SHP77 (cell line): ENCODE measurements at places on chromosomes 6 and 20.

GRCh38 chr6:128238225-128238624, 282.2 kb downstream of the PTPRK start:
- no peak for DNase-seq

- DNase-seq, result no peak
Measured at GRCh38 chr6:138806889-138807288, 11.0 kb downstream of the ECT2L start.

DNA sequence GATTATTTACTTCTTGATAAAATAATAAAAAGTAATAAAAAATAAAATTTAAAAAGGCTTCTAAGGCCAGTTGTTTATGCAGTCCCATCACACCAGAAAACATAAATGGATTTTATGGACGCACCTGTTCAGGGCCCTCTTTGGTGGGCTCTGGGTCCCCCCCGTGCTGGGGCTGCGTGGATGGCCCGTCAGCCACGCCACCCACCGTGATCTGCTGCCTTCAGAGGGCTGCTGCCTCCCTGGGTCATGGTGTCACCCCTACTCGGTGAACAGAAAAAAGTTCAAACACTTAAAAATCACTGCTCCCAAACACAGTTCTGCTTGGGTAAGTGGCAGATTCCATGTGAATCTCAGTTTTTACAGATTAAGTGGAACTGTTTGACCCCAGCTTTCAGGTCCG, 447.6 kb upstream of the AGPAT4 start:
- DNase-seq, result no peak

DNA sequence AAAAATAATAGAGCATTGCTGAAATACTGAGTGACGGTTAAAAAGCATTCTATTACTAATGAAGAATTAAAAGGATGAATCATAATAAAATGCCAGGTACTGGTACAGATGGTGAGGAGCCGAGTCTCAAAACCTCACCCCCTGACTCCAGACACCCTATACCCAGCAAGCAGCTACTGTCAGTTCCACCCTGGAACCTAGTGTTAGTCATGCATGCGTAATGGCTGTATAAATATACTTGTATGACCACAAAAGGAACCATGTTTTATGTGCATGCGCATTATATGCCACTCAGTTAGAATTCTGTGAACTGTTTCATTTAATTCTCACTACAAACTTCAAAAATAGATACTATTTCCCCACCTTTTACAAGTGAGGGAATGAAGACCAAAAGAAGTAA, 568.7 kb upstream of the RNF217 start:
- DNase-seq, result no peak

DNA sequence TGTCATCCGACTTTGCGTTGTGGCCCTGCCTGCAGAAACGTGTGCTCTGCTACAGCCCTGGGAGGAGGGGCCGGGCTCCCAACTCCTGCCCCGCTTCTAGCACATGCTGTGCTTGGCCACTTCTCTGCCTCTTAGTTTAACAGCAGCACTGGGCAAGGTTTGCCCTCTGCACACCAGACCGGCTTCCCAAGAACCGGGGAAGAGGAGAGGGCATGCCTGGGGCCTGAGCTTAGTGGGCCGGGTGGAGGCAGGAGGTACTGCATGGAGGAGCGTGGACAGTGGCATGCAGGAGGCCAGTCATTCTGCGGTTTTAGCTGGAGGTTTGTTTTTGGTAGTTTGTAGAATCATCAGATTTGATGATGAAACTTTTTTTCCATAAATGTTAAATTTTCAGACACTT, 45.5 kb downstream of the CEP43 start:
- no peak for DNase-seq

- no peak for DNase-seq
Measured at GRCh38 chr6:81547149-81547548, 205.3 kb downstream of the TENT5A start.

DNA sequence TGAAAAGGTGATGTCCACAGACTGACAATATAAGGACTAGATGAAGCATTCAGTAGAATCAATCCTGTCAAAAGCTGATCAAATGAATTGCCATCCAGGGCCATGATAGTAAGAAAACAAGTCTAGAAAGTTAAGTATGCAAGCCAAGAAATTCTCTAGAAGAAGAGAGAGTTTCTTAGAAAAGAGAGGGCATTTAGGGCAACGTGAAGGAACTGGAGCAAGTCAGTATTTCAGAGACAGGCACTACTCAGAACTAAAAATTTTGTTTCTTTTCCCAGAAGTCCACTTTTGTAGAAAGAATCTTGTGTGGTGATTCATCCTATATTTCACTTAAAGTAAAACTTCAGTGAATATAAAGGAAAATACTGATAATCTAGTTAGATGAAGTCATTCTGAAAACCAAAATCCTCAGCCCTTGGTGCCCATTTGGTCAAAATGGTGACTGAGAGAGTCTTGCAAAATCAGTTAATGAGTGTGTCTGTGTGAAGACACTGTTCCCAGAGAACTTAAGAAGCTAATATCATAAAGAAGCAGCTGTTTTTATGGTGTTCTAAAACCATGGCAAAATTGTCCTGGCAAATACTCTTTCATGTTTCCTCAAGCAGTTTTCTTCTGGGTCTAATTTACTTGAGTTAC, 82.2 kb downstream of the COL19A1 start:
- no peak for DNase-seq

DNA sequence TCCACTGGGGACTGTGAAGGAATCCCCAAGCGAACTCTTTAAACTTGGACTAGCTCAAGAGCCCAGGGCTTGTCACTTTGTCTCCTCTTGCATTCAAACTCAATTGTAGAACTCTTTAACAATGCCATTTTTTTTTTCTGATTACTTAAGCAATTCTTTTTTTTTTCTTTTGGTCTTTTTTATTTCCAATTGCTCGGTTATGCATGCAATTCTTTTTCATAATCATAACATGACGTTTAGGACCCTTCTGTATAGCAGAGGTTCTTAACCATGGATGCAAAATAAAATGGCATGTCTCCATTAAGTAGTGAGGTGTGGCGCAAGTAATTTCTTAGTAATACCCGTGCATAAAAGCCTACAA, 466 bp upstream of the BFSP1 start:
- DNase-seq, result no peak

GRCh38 chr6:15259766-15260098, 13.9 kb downstream of the JARID2 start:
- no peak for DNase-seq

GRCh38 chr6:148760258-148760534, 13.4 kb downstream of the UST start:
- DNase-seq, result no peak

- no peak for DNase-seq
Measured at GRCh38 chr6:26474439-26474881, 16.7 kb downstream of the BTN2A1 start.

DNA sequence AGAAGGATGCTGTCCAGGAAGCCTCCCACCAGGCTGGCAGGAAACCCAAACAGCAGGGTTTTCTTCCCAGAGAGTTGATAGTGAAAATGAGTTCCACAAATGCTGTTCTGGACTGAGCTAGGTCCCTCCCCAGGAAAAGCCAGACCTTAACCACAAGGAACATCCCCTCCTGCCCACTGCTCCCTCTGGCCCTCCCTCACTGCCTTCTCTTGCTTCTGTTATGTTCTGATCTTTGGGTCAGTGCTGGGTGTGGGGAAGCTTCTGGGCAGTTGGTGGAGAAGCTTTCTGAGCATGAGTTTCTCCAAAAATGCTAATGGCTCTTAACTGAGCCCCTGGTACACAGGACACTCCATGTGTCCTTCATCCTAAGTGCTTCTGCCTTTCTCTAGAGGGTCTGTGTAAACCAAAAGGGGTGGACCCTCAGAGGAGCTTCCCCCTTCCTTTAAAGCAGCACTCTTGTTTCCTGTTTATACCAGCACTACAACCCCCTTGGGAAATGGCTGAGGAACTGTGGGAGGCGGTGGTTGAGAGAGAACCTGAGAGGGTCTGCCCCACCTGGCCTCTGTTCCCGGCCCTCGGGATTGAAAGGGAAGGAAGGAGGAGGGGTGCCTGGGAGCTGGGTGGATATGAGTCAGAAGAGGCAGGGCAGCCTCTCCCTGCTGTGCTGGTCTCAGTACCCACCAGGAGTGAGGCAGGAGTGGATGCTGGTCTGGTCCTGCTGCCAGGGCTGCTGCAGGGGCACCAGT, 42.0 kb downstream of the CDS2 start:
- no peak for DNase-seq

DNA sequence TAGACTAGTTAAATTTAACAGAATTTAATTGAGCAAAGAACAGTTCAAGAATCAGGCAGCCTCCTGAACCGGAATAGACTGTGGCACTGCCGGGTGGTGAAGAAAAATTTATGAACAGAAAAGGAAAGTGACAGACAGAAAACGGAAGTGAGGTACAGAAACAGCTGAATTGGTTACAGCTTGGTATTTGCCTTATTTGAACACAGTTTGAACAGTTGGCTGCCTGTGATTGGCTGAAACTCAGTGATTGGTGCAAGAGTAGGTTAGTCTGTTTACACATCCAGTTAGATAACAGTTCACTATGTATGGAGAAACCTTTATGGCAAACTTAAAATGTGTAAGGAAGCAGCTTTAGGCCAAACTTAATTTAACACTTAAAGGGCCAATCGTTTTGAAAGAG, 116.0 kb upstream of the CITED2 start:
- DNase-seq, result no peak

GRCh38 chr20:32470025-32470861, 112.1 kb downstream of the ASXL1 start:
- DNase-seq, result peak; percentile 19

- DNase-seq, result no peak
Measured at GRCh38 chr6:8337147-8337546, 98.2 kb downstream of the SLC35B3 start.

DNA sequence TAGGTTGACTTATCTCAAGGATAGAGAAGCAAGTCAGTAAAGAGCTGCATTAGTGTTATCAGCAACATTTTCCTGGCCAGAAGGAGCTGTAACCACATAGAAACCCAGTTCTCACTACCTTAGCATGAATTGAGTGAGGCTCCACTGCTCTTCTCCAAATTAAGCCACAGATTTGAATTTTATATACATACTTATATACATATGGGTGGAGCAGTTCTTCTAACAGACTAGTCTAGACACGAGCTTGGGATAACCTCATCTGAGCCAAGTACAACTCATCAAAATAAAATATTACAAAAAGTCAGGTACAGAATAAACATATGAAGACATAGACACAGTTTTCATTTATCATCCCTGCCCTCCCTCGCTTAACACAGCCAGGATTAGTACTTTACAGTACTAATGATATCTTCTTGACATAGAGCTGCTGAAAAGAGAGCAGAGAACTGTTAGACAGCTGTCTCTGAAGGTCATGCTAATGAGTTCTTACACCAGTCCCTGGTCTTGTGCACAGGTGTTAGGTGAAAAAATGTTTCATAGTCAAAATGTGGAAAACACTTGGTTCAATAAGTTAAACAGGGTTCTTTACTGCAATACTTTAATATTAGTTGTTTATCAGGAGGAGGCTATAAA, 147.4 kb upstream of the HTR1E start:
- no peak for DNase-seq

GRCh38 chr20:36653456-36653855, 7.5 kb upstream of the SLA2 start:
- no peak for DNase-seq

- no peak for DNase-seq
Measured at GRCh38 chr20:49497398-49497669, 14.9 kb upstream of the KCNB1 start.

- peak; percentile 68 for DNase-seq
Measured at GRCh38 chr6:66226109-66226508, 519.1 kb upstream of the EYS start.

DNA sequence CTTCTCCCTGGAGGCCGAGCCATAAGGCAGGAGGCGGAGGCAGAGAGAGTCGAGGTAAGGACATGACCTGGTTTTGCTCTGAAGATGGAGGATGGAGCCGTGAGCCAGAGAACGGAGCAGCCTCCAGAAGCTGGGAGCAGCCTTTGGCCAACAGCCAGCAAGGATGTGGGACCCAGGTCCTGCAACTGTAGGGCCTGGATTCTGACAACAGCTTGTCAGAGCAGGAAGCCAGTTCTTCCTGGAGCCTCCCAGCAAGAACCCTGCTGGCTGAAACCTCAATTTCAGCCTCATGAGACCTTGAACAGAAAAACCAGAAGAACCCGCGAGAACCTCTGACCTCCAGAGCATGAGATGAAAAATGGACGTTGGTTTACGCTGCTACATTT, 13.4 kb upstream of the MRGBP start:
- DNase-seq, result no peak

GRCh38 chr6:99521633-99522151, 6.5 kb upstream of the USP45 start:
- DNase-seq, result no peak

DNA sequence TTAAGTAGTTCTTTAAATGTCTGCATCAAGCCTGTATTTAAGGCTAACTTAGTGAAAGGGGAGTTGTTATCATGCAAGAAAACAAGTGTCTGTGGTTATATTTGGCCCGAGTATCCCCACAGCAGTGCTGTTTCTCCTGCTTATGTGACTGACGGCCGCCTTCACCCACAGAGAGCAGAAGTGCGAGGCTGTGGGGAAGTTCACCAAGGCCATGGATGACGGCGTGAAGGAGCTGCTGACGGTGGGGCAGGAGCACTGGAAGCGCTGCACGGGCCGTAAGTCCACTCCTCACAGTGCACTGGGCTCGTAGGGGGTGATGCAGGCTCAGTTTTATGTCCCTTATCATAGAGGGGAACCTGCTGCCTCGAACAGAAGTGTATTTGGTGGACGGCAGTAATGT, 53.2 kb upstream of the SYNJ2 start:
- no peak for DNase-seq

DNA sequence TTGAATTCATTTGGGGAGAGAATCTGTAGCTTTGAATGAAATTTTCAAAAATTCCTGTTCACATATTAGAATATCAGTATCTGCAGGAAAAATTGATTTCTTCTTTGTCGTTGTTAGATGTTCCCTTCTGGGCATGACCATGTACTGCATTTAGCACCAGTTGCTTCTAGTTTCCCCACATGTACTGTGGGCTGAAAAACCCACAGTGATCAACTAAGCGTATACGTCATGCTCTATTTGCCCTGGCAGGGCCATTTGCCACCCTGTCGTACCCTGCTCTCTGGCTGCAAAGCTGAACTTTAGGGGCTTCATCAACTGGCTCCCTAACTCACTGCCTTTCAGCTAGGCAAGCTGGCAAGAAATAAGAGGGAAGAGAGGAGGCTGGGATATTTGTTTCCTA, 340.7 kb upstream of the TSHZ2 start:
- DNase-seq, result no peak

DNA sequence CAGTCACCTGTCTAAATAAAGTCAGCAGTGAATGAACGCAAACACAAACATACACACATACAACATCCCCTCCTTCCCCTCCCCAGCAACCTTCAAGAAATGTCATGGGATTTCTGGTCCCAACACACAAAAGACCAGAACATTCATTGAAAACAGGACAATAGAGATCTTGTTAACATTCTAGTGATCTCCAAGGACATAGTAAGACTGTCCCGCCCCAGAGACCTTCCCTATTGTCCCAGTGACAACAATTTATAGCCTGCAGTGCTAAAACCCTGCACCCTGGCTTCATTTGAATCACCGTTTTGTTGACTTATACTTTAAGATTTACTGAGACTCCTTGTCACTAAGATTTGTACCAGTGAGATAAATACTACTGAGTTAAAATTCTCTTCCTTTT, 143.9 kb upstream of the NOX3 start:
- DNase-seq, result no peak
